ENCODE measurements at places on chromosomes 13 and 19.

GRCh38 chr13:100519626-100520025, 69.0 kb downstream of the GGACT start:
- no peak for DNase-seq

GRCh38 chr13:41895478-41895877, 65.4 kb downstream of the VWA8 start:
- no peak for DNase-seq

DNA sequence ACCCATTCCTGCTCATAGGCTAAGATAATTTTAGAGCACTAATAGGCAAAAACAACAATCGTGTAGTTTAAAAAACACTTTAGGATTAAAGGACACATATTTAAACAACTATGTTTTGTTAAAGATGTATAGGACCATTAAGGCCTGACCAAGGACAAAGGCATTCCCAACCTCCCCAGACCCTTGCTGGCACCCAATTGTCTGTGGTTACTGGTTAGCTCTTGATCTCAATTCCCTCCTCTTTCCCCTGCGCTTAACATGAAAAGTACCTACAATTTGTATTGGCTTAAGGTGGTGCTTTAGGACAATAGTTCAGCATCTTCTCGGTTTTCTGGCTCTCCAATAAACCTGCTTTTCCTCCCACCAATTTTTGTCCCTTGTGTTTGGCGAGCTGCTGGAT, 51.0 kb downstream of the TEX26 start:
- DNase-seq, result no peak

DNA sequence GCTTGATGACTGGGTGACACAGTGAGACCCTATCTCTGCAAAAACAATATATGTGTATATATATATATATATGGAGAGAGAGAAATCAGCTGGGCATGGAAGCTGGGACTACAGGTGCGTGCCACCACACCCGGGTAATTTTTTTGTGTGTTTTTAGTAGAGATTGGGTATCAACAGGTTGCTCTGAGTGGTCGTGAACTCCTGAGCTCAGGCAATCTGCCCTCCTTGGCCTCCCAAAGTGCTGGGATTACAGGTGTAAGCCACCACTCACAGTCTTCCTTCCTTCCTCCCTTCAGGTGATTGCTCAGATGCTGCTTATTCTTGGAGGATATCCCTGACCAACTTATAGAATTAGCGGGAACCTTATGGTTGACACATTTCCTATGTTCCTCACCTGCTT, 41.9 kb downstream of the ERICH4 start:
- no peak for DNase-seq

DNA sequence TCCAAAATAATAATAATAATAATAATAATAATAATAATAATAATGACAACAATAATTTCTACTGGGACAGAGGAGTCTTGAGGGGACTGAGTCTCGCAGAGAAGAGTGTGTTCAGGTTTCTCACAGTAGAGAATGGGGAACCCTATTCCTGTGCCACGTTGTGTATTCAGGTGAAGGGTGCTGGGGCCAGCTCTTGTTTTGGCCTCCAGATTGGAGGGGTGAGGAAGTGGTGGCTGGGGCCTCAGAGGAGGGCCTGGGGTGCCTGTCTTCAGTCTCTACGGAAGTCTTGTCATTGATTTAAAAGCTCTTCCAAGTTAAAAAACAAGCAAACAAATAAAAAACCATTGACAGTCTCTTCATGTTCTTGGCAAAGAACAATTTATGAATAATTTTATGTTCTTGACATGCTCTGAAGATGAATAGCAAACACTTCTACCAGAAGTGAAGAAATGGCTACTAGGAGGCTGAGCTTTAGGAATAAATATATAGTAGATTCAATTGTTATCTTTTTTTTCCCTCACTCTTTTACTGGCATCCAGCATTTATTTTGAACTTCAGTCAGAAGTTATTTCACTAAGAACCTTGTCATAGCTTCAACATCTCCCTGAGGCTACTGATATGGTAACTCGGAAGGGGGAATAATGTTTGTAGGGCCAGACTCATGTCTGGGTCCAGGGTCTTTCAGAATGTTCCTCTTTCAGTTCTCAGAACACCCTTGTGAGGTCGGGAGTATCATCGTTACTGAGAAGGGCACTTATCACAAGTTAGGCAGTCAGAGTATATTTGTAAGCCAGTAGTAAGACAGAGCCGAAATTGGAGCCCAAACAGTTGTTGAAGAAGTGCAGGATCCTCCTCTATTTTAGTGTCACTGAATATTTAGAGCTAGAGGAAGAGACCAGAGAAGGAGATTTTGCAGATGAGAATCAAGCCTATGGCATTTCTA, 13.1 kb downstream of the LRCH1 start:
- no peak for DNase-seq

- DNase-seq, result no peak
These were observed 133.0 kb upstream of the TRPC4 start for GRCh38 chr13:38002606-38003005.

GRCh38 chr19:6393983-6394412, 1.0 kb upstream of the GTF2F1 start:
- DNase-seq, result no peak

DNA sequence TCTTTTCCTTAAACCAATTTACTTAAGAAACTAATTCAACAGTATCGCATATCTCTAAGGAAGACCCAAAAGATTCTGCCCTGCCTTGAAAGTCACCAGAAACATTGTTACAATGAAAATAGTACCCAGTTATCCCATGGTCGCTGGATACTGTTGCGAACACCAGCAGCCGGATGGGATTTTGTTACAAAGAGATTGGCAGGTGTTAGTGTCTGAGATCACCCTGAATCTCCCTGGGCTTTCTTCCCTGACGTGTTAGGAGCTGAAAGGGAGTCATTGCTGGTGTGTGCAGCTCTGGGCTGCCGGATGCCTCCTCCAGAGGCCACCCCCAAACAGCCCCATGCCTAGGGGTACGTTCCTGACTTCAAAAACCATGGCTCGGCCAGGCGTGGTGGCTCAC, 38.2 kb downstream of the PTPRS start:
- DNase-seq, result no peak

DNA sequence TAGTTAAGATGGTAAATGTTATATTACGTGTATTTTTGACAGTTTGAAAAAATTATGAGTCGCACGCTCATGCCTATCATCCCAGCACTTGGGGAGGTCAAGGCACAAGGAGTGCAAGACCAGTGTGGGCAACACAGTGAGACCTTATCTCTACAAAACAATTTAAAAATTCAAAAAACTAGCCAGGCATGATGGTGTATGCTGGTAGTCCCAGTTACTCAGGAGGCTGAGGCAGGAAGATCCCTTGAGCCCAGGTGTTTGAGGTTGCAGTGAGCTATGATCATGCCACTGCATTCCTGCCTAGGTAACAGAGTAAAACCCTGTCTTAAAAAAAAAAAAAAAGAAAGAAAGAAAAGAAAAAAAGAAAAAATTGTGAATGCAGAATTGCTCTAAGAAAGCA, 58.0 kb downstream of the TBC1D4 start:
- no peak for DNase-seq

GRCh38 chr19:33878910-33879810, 82.5 kb downstream of the KCTD15 start:
- DNase-seq, result no peak

DNA sequence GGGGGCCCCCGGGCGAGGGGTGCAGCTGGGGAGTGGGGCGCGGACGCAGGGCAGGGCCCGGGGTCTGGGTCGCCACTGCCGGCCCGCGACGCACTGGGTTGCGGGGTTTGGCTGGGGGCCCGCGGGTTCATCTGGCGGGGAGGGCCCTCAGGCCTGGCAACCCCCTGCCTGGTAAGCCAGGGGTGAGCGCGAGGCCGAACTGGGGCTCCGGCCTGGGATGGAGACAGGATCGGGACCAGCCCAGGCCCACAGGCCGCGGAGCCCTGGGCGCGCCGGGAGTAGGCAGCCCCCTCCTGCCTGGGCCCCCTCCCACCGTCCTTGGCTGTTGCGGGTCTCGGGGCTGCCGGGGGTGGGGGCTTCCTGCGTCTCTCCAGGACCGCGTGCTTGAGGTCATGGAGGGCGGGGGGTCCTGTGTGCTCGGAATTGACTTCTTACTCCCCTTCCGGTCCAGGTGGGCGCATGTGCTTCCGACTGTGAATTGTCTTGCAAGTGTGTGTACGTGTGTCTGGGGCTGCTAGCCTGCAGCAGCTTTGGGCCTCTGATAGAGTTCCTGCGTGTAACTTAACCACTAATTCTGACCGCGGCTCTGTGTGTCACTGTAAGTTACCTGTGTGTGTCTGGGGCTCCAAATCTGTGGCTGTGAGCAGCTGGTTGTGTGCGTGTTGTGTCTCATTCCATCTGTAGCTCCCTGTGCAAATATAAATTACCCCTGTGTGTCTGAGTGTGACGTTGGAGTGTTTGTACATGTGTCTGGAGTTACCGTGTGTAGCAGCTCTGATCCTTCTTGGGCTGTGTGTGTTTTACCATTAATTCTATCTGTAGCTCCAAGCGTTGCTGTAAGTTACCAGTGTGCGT, 751 bp downstream of the GRAMD1A start:
- no peak for DNase-seq

- no peak for DNase-seq
These were observed 39.3 kb downstream of the RFXAP start for GRCh38 chr13:36858290-36858689.

GRCh38 chr13:70634893-70635292, 526.6 kb upstream of the KLHL1 start:
- no peak for DNase-seq

DNA sequence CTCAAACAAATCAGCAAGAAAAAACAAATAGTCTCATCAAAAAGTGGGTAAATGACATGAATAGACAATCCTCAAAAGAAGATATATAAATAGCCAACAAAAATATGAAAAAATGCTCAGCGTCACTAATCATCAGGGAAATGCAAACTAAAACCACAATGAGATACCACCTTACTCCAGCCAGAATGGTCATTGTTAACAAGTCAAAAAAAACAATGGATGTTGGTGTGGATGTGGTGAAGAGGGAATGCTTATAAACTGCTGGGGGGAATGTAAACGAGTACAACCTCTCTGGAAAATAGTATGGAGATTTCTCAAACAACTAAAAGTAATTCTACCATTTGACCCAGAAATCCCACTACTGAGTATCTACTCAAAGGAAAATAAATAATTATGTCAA, 239.2 kb upstream of the RFC3 start:
- no peak for DNase-seq

GRCh38 chr13:23941211-23941610, 43.9 kb upstream of the C1QTNF9B start:
- DNase-seq, result no peak

DNA sequence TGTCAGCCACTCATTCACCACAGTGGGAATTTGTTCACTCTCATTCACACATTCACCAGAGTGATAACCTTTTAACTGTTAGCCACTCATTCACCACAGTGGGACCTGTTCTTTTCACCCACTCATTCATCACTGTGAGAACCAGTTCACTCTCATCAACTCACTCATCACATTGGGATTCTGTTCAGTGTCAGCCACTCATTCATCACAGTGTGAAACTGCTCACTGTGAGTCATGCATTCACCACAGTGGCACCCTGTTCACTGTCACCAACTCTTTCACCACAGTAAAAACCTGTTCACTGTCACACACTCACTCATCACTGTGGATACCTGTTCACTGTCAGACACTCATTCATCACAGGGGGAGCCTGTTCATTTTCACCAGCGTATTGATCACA, 43.5 kb upstream of the ZNF85 start:
- DNase-seq, result no peak

GRCh38 chr13:35871561-35871960, 259.6 kb downstream of the DCLK1 start:
- no peak for DNase-seq

DNA sequence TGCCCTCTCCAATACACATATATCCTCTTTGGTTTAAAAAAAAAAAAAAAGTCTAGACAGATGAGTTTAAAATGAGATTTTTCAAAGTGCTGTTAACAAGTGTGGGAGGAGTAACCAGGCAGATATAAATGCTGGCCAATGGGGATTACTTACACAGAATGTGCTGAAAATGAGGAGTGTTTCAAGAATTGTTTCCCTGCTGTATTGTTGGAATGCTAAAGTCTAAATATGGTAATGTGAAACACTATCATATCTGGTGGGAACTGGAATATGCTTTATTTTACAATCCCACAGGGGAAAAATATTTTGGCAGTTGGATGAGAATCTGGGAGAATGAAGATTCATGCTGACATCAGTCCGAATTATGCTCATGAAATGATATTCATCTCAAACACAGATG, 250.7 kb downstream of the DCT start:
- DNase-seq, result no peak

GRCh38 chr13:113166681-113167080, 8.2 kb downstream of the PROZ start:
- DNase-seq, result no peak

GRCh38 chr13:46321494-46322225, 65.4 kb downstream of the RUBCNL start:
- no peak for DNase-seq

DNA sequence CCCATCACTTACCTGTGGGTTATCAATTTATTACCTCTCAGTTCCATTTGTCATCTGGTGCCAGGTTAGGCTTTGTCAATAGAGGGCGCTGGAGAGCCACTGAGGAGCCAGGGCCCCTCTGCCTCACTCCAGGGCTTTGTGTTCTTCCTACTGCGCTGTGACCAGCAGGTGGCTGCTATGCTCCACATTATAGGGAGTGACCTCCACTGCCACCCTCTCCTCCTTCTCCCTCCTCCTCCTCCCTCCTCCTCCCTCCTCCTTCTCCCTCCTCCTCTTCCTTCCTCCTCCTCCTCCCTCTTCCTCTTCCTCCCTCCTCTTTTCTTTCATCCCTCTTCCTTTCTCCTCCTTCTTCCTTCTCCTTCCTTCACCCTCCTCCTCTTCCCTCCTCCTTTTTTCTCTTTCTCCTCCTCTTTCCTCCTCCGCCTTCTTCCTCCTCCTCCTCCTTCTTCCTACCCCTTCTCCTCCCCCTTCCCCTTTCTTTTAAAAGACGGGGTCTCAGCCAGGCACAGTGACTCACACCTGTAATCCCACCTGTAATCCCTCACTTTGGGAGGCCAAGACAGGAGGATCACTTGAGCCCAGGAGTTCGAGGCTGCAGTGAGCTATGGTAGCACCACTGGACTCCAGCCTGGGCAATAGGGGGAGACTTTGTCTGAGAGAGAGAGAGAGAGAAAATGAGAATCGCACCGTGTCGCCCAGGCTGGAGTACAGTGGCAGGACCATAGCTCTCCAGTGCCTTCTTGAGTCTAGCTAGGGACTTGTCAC, 10.3 kb upstream of the ZBTB32 start:
- peak; percentile 81 for DNase-seq

- no peak for DNase-seq
These were observed 1.7 kb downstream of the TBXA2R start for GRCh38 chr19:3604987-3605343.

GRCh38 chr19:42271045-42271419, 2.0 kb downstream of the CIC start:
- DNase-seq, result no peak

GRCh38 chr13:30520571-30520970, 54.8 kb upstream of the HMGB1 start:
- DNase-seq, result no peak

DNA sequence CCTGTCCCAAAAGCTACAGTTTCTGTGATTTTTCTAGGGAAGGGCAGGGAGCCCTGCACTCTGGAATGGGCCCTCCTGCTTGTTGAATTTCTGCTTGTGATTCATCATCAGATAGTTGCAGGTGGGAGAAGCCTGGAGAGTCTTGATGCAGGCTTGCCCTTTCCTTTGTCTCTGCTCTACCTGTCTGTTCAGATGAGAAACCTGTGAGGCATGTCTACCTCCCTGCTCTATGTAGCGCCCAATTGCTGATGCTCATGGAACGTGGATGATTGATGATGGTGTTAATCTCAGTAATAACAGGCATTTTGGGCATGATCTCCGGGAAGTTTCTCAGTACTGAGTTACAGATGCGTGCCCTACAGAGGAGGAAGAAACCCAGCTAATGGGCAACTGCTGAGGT, 10.9 kb upstream of the CBY2 start:
- DNase-seq, result no peak

Measured in omental fat pad (tissue), 4 donors.